ENCODE measurements at places on chromosomes 3 and 15.

DNA sequence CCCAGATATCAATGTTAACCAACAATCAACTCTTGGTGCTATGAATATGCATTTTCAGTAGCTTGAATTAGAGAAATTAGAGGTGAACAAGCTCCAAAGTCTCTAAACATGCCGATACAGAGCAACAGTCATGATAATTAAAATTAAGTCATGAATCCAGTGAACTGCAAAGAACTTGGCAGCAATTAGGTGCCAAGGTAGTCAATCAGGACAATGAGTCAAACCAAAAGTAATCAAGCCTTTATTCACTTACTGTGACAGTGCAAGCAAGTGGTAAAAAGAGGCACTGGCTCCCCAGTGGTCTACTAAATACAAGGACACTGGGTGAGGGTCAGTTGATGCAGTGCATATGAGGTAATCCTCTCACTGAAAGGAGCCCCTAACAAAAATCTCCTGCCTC is 1.8 kb downstream of the ZNF770 start:
- no peak for DNase-seq

DNA sequence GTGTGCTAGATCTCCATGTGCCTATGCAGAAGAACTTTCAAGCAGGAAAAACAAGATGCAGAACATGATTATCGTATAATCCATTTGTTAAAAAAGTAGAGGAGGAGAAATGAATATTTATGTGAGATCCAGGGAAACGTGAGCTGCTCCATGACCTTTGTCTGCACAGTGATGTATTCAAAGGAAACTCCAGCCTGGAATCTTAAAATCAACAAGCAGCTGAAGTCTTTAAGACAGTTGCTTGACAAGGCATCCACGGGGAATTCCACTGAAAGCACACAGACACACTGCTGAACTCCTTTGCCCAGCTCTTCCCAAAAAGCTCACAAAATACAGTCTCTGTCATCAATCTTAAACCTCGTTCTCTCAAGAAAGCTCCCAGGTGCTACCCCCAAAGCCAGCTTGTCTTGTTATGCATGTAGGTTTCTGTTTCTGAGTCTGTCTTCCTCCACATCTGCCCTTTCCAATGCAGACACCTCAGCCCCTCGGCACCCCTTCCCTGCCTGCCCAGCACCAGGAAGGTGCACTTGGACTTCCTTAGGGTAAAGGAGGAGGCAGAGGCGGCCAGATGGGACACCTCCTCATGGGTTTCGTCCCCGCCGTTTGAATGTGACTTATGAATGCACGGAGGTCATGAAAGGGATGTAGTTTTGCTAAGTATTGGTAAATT is 28.7 kb downstream of the LRRK1 start:
- DNase-seq, result no peak

GRCh38 chr15:39285663-39286062 is 295.2 kb upstream of the THBS1 start:
- no peak for DNase-seq

DNA sequence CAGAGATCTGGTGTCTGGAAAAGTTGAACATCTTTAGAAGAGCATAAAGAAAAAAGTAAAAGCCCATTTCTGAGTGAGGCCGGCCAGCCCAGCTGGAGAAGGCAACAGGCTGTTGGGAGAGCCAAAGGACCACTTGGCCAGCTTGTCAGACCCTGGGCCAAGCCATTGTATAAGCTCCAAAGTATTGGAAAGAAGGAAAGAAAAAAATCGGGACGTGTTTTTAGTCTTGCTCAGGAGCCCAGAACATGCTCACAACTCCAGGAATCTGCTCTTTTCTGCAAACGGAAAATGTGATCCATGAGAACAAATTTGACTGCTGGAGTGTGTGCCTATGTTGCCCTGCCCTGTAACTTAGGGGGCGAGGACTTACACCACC is 10.4 kb upstream of the CLPX start:
- no peak for DNase-seq

GRCh38 chr3:158685159-158685558 is 12.7 kb upstream of the LXN start:
- DNase-seq, result no peak

- DNase-seq, result no peak
Observed at GRCh38 chr15:57924598-57924997, 140.9 kb downstream of the ALDH1A2 start.

GRCh38 chr15:83671603-83672002 is 17.7 kb downstream of the ADAMTSL3 start:
- no peak for DNase-seq

GRCh38 chr3:154718053-154718452 is 288.1 kb upstream of the GPR149 start:
- no peak for DNase-seq

- DNase-seq, result peak; percentile 56
Observed at GRCh38 chr3:99875929-99876841, 58.5 kb downstream of the CMSS1 start.

DNA sequence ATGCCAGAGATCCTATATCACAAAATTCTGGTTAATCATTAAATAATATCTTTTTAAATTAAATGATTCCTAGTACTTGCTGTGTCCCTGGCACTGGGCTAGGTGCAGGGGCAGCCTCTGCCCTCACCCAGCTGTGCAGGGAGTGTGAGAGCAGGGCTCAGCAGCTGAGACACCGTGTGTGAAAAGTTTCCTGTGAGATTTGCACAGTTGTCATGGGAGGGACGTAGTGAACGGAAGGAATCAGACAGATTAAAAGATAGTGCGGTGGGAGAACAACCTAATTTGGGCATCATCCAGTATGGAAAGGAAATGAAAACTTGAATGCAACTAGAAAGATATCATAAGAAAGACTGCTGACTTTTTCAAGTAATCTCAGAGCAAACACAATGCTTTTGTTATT is 204.1 kb downstream of the SSR3 start:
- no peak for DNase-seq

DNA sequence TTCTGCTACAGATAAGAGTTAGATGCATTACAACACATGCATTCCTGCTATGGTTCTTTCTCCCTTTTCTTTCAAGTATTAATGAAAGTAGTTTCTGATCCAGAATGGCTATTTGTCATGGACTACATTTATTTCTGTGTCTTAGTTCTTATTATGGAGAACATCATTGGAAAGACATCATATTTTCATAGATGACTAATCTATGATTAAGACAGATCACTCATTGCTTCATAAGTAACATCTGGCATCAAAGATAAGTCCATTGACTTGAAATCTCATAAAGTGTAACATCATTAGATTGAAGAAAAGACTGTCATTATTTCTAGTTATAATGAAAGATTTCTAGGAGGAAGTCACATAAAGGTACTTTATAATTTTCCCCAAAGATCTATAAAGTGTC is 366.7 kb downstream of the NSUN3 start:
- DNase-seq, result no peak
